Neuronal stem cell (in vitro differentiated cells): ENCODE measurements at places on chromosomes 7 and 10.

GRCh38 chr10:94500063-94500462, 45.5 kb upstream of the HELLS start:
- DNase-seq, result no peak

DNA sequence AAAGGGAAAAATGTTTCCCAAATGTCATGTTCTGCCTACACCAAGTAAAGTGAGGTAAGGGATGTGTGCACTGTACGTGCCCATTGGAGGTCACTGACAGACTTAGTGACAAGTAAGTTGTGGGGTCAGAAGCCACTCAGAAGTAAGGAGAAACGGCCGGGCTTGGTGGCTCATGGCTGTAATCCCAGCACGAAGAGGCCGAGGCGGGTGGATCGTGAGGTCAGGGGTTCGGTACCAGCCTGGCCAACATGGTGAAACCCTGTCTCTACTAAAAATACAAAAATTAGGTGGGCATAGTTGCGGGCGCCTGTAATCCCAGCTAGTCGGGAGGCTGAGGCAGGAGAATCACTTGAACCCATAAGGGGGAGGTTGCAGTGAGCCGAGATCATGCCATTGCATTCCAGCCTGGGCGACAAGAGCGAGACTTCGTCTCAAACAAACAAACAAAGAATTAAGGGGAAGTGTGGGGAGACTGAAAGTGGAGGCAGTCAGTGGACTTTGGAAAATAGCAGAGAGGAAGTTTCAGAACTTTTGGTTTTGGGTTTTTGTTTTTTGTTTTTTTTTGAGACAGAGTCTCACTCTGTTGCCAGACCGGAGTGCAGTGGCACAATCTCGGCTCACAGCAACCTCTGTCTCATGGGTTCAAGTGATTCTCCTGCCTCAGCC, 114.8 kb downstream of the WDFY4 start:
- DNase-seq, result no peak

DNA sequence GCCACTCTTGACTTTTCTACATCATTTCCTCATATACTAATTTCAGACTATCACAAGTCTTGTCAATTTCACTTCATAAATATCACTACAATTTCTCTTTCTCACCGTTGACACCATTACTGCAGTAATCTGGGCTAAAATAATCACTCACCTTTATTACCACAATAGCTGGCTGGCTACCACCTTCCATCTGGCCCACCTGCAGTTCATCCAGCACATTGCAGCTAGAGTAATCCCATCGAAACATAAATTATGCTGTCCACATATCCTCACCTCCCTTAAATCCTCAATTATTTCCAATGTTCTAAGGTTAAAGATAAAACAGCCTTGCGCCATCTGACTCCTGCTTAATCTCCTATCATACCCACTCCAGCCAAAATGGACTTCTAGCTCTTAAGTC, 16.0 kb downstream of the DGKB start:
- DNase-seq, result no peak

DNA sequence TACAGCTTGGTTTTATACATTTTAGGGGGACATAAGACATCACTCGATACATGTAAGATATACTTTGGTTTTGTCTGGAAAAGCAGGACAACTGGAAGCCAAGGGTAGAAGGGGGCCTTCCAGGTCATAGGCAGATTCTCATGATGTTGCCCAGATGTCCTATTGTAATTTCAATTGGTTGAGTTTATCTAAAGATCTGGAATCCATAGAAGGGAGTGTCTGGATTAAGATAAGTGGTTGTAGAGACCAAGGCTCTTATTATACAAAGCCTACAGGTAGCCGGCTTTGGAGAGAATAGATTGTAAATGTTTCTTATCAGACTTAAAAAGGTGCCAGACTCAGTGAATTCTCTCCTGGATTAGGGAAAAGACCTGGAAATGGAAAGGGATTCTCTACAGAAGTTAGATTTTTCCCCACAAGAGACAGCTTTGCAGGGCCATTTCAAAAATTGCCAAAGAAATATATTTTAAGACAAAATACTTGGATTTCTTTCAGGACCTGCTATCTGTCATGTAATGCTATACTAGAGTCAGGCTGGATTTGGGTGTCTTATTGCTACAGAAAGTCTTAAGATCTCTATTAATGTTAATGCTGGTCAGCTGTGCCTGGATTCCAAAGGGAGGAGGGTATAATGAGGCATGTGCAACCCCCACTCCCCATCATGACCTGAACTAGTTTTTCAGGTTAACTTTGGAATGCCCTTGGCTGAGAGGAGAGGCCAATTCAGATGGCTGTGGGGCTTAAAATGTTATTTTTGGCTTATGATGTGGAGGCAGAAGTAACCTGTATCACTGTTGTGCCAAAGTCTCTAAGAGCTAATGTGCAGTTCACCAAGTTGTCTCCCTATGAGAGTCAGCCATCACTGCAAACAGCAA, 511.1 kb upstream of the C7orf33 start:
- no peak for DNase-seq

GRCh38 chr7:22894546-22894945, 71.9 kb upstream of the TOMM7 start:
- DNase-seq, result no peak

GRCh38 chr10:33743429-33743857, 409.0 kb upstream of the NRP1 start:
- no peak for DNase-seq
